PC-3 (cell line): ENCODE measurements at places on chromosomes 2 and 18.

- peak; percentile 40 for DNase-seq
Measured at GRCh38 chr2:196758474-196759377, 40.8 kb downstream of the GTF3C3 start.

- peak; percentile 72 for DNase-seq
Measured at GRCh38 chr18:6543330-6543908, 128.7 kb upstream of the L3MBTL4 start.

GRCh38 chr2:161172901-161173540 lies 12.8 kb downstream of the TANK start:
- DNase-seq: no peak

DNA sequence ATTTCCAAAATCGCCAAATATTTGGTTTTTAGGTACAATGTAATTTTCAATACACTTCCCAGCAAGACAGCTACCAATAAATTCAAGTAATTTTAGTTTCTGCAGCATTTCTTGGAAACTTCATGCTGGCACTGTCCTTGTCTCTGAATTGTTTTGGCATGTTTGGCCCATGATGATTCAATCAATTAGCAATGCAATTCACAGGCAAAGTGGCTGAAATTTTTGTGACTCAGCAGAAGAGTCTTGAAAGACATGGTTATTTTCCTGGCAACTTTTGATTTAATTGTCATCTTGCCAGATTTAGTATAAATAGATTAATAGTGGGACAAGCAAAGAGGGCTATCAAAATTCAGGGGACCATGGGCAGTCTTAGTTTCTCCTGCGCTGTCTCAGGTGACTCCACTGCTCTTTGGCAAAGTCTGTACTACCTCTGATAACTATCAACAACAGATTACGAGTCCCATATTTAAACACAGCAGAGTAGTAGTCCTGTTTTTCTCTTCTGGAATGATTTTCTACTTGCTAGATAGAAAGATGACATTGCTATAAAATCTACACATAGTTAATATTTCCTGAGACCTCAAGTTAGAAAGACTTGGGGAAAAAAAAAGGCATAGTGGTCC lies 88.9 kb upstream of the CYP26B1 start:
- peak; percentile 80 for DNase-seq

- no peak for DNase-seq
Measured at GRCh38 chr2:26414311-26414710, 12.6 kb downstream of the DRC1 start.

- peak; percentile 62 for DNase-seq
Measured at GRCh38 chr2:144959416-144959815, 439.5 kb upstream of the ZEB2 start.

DNA sequence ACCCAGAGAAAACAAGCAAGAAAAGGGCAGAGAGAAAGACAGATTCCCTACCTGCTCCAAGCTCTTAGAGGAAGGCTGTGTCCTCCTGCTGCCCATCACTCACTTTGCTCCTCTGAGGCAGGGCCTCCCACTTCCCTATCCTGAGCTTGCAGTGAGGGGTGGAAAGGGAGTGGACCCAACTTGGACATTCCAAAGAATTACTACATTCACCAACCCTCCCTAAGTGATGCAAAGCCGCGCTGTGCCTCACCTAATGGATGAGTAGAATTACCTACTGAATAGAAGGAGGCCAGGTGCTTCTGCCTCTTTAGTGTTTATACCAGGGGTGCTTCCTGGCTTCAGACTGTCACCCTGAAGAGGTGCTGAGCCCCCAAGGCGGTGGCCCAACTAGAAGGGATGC lies 5.6 kb upstream of the OSR1 start:
- no peak for DNase-seq

- DNase-seq: peak; percentile 10
Measured at GRCh38 chr2:86518481-86518880, 44.8 kb downstream of the CHMP3 start.

DNA sequence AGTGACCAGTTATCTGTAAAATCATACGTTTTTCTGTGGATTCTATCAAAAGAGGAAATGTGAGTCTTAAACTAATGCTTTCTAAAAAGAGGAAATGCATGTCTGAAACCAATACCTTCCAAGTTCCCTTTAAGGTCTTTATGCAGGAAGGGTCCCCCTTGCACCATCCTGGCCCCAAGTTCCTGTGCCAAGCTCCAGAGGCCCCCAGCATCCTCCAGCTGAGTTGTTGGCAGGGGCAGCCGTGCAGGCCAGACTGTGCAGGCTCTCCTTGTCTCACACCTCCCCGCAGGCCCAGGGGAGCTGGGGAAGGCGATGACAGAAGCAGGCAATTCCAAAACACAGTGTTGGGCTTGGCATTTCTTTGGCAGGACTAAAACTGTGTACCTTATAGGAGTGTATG lies 39.2 kb downstream of the DPYSL5 start:
- DNase-seq: no peak

GRCh38 chr2:1606421-1607235 lies 137.7 kb downstream of the PXDN start:
- DNase-seq: no peak
